ACHN (cell line): ENCODE measurements at places on chromosomes 5 and 9.
A peak's percentile ranks its signal among the peaks of the same experiment; 100 is the strongest.

- no peak for DNase-seq
Measured at GRCh38 chr9:86491468-86492266, 137.5 kb upstream of the TUT7 start.

GRCh38 chr5:126182971-126183695, 240.1 kb upstream of the GRAMD2B start:
- no peak for DNase-seq

- no peak for DNase-seq
Measured at GRCh38 chr5:137192293-137192743, 306.8 kb downstream of the SPOCK1 start.

DNA sequence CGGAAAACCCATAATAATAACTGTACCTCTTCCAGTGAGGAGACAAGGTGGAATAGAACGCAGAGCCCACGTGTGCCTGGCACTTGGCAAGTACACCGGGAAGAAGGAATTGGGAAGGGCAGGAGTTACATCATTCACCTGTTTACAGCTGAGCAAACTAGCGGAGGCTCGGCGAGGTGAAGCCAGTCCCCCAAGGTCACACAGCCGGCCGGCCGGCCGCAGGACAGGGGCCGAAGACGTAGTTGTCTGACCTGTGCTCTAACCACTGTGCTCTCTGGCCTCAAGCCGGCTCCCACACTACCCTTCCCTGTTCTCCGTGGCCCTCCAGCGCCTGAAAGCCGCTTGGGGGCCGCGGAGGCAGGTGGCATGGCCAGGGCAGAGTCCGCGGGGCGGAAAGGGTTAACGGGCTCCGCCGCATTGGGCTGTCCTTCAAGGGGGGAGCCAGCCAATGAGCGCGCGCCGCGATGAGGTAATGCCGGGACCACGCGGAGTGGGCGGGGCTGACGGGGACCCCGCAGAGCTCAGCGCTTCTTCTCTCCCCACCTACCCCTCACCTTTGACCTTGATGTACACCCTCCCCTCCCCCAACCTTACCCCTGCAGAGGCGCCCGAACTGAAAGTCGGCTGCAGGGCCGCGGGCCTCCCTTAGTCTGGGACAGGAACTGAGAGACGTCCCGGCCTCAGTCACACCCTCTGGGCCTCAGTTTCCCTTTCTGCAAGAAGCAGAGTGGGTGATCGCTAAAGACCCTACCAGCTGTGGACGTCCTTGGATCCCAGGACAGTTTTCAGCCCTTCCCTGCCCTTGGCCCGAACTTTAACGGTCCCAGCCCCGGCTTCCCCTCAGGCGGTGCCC, 125.1 kb downstream of the C9orf50 start:
- DNase-seq, result peak; percentile 89
